ENCODE measurements at places on chromosomes 13 and 19. TPM values are rescaled to one million over a fixed set of nuclear protein-coding genes. Genes with fewer than 3 reads are reported as not detected.

Gene SIGLECL1
- total RNA-seq, result not detected

Gene TUBA3C
- not detected for total RNA-seq

Gene SERTM1
- not detected for total RNA-seq

Gene ZNF112
- total RNA-seq, result 3.6 TPM

Gene CKM
- total RNA-seq, result not detected

Gene GET3
- 77.6 TPM for total RNA-seq

Gene CGB1
- total RNA-seq, result 0.76 TPM

Gene NPAS1
- total RNA-seq, result 4.6 TPM

- no peak for DNase-seq
Observed at GRCh38 chr19:3774621-3775373, 2.8 kb upstream of the RAX2 start.

DNA sequence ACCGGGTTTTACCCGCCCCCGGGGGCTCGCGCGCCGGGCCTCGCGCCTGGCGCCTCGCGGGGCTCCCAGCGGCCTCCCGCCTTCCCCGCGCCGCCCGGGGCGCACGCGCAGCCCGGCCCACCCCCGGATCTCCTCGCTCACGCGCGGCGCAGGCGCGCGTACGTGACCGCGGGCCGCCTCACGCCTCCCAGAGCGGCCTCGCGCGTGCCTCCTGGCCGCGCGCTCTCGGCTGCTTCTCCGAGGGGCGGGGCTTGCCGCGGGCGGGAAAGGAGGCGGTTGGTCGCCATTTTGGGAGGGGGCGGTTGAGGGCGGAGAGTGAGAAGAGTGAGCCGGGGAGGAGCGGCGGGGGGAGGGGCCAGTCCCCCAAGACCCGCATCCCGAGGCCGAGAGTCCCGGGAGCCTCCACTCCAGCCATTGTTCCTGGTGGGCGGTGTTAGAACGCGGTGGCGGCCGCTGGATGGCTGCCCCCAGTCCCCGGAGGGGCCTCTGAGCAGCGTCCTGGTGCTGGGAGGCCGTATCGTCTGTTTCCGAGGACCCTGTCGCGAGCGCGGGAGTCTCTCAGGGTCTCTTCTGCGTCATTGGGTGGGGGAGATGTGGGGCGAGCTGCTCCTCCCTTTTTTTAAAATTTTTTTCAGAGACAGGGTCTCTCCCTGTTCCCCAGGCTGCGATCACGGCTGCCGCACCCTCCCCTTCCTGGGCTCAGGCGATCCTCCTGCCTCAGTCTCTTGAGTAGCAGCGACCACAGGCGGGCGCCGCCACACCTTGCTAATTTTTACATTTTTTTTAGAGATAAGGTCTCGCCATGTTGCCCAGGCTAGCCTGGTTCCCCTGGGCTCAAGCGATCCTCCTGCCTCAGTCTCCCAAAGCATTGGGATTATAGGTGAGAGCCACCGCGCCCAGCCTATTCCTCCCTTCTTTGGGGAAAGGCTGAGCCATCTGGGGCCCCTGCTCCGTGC lies at the start of gene ZNF541:
Gene ZNF541 (minus strand): TSS at position 78 of the 956 bp plus-strand sequence. CDS start 17,292 bp downstream, outside the sequence.
- no peak for DNase-seq

- no peak for DNase-seq
Observed at GRCh38 chr13:44484562-44485138, 91.5 kb downstream of the TSC22D1 start.

DNA sequence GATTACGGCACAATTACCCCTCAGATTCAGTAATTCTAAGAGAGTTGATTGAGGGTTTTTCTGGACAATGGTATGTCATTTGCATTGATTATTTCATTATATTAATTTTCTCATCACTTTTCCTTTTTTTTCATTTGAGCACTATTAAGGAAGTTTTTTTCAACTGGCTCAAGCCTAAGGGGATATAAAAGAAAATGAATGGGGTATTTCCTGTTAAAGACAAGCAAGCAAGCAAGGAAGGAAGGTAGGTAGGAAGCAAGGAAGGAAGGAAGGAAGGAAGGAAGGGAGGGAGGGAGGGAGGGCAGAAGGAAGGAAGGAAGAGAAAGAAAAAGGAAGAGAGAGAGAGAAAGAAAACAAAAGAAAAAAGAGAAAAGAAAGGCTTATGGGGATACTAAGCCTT lies 620.3 kb downstream of the DIAPH3 start:
- no peak for DNase-seq

- peak; percentile 28 for DNase-seq
Observed at GRCh38 chr13:95660981-95661581, 15.9 kb upstream of the DNAJC3 start.

DNA sequence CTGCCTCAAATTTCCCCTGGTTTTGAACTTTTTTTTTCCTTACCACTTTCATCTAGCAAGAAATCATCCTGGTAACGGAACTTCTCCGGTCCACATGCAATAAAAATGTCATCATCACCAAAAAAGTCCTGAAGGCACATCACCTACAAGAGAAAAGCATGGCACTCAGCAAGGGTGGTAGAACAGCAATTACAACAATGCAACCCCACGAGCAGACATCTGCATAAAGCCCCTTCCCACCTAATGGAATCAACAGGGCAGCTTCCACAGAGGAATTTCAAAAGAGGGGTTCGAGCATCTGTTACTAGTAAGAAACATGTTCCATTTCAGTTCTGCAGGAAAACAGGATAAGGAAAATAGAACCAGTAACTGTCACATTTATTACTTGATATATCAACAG lies 183.9 kb downstream of the DCLK1 start:
- no peak for DNase-seq

GRCh38 chr19:17648097-17648660 lies 40.0 kb downstream of the UNC13A start:
- no peak for DNase-seq

DNA sequence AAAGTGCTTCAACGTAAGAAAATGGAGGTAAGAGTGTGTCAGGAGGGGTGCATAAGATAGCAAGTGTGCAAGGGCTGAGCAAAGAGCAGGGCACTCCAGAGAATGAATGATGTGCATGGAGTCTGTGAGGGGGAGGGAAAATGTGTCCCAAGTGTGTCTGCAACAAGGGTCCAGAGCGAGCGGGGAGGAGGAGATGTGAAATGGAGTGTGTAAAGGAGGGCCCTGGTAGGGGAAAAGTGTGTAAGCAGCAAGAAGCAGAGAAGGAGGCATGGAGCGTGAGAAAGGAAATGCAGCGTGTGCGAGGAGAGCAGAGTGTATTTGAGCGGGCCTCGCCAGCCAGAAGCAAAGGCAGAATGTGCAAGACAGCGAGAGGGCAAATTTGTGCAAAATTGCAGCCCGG lies 11.8 kb downstream of the C19orf81 start:
- no peak for DNase-seq

DNA sequence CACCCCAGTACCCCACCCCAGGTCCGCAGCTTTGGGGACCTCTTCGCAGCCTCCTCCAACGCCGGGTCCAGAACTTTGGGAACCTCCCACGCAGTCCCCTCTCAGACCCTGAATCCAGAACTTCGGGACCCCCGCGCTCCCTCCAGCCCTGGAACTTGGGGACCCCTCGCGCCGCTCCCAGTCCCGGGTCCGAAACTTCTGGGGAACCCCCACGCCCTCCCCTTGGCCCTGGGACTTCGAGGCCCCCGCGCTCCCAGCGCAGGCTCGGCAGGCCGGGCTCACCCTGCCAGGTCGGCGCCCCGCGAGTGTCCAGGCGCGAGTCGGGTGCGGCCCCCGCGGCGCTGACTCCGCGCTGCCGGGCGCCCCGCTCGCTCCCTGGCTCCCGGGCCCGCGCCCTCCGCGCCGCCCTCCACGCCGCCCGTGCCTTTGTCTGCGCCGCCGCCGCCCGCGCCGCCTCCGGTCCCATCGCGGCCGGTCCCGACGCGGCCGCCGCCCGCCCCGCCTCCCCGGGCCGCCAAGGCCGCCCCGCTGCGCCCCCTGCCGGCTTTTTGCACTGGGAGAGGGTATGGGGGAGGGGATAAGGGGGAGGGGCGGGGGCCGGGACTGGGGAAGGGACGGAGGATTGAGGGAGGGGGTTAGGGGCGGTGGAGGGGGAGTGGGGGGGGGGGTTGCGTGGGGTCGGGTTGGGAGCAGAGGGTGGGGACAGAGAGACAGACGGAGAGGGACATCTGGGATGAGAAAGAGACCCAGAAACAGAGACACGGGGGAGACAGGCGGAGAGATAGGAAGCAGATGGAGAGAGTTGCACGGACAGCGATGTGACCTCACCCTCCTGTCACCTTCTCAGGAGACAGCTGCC lies at the start of gene HOMER3:
Gene HOMER3 (minus strand): TSS at position 449 of the 859 bp plus-strand sequence. CDS start 2,235 bp downstream, outside the sequence.
- DNase-seq, result no peak

- no peak for DNase-seq
Observed at GRCh38 chr19:17767559-17767958, 16.3 kb downstream of the FCHO1 start.

- no peak for DNase-seq
Observed at GRCh38 chr13:63287926-63288325, 1872.3 kb upstream of the PCDH20 start.

DNA sequence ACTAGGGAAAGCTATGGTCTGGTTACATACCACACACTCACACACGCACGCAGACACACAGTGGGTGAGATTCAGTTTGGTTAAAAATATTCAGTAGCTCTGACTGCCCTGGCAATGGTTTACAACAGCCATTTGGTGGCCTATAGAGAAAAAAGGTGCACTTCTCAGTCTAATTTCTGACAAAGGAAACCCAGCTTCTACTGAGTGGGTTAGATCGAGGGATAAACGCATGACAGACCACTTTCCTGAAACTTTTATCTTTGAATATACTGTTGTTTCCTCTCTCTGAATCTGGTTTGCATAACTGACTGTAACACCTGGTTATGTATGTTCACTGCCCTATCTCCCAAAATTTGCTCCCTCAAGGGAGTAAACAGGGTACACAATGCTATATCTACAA lies 2.5 kb downstream of the LIG4 start:
- DNase-seq, result no peak

- no peak for DNase-seq
Observed at GRCh38 chr19:10418485-10419199, 1.7 kb upstream of the PDE4A start.

DNA sequence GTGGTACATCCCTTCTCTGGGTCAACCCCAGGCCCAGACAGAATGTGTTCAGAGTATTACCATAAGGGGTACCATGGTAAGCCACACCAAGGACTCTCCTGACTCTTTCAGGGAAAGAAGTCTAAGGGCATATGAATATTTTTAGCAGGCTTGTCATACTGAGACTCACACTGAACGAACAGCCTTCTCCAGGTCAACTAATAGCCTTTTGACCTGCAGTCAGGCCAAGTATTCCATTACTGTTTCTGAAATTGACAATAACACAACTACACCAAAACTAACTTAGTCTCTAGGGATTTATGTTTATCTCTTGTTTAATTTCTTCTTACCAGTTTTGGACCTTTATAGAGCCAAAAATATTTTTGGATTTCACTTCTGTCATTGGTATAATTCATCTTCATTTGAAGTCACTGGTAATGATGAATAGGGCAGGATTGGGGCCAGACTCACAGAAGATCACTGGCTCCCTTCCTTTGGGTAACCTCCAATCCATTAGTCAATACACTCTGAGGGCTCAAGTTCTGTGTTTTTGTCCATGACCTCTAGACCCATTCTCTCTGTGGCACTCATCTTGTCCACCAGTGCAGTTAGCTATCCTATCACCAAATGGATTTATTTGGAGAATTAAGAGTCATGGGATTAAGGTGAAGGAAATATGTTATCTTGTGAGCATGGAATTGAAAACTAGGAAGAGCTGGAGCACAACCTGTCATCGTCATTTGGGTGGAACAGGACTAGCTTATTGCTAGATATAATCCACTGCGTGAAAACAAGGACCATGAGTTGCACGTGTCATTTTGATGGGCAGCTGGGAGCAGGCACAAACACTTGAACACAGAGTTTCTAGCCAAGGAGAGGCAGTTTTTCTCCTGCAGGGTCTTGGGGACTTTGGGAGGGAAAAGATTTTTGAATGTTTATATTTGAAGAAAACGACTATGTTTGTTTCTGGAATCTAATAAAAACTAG lies 313.3 kb downstream of the DCLK1 start:
- DNase-seq, result no peak

- no peak for DNase-seq
Observed at GRCh38 chr13:99758460-99759162, 213.0 kb downstream of the ZIC5 start.

- DNase-seq, result no peak
Observed at GRCh38 chr19:54305141-54305540, 7.8 kb downstream of the LILRA5 start.

- DNase-seq, result no peak
Observed at GRCh38 chr13:51303063-51303552, 36.4 kb upstream of the SERPINE3 start.

GRCh38 chr19:38707512-38708114 lies 36.7 kb downstream of the CAPN12 start:
- no peak for DNase-seq

DNA sequence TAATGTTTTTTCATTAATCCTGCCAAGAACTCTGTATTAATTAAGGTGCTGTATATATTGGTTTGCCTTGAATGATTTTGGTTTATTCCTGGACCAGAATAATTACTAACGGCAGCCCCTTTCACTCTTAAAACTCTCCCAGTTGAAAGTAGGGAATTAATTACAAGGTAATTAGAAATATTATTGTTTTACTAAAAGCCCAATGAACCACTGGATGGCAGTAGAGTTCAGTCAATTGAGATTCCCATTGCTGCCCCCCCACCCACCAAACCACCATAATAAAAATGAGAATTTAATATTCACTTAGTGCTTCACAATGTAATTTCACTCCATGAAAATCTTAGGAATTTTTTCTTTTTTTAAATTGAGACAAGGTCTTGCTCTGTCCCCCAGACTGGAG lies 13.7 kb downstream of the WBP4 start:
- no peak for DNase-seq

- no peak for DNase-seq
Observed at GRCh38 chr13:40388617-40389016, 277.8 kb downstream of the FOXO1 start.

DNA sequence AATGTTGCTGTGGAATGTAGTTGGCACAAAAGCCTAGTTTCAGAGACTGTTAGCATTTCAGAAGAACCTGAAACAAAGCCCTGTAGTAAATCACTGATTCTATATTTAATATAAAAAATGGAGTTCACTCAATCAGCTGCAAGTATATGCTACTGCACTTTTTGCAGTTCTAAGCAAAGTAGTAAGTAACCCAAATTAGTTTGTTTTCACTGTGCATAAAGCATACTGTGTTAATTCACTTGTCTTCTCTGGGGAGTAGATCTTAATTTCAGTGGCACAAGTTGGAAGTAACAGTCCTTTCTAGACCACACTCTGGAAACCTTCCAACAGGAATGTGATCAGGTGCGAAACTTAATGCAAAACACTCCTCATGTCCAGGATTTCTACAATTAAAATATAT lies 139.3 kb downstream of the DACH1 start:
- DNase-seq, result no peak

DNA sequence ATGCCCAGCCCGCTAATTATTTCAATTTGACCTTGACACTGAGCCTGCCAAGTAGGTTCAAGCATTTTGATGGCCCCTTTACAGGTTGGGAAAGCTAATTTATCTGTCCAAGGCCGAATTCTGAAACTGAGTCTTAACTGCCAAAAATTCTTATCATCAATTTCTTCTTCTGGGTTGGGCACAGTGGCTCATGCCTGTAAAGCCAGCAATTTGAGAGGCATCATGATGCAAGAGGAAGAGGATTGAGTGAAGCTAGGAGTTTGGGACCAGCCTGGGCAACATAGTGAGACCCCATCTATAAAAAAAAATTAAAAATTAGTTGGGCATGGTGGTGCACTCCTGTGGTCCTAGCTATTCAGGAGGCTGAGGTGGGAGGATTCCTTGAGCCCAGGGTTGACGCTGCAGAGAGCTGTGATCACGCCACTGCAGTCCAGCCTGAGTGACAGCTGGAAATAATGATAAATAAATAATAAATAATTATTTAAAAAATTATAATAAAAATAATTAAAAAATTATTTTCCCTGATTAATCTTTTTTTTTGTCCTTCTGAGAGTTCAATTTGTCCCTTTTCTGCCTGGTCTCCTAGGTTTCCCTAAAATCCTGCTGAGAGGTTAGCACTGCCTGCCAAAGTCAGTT lies 1.3 kb upstream of the LDLR start:
- DNase-seq, result no peak

Data from HCT116 (cell line).